ENCODE measurements at places on chromosomes 5 and 9. TPM values are rescaled to one million over a fixed set of nuclear protein-coding genes. Genes with fewer than 3 reads are reported as not detected.

DNA sequence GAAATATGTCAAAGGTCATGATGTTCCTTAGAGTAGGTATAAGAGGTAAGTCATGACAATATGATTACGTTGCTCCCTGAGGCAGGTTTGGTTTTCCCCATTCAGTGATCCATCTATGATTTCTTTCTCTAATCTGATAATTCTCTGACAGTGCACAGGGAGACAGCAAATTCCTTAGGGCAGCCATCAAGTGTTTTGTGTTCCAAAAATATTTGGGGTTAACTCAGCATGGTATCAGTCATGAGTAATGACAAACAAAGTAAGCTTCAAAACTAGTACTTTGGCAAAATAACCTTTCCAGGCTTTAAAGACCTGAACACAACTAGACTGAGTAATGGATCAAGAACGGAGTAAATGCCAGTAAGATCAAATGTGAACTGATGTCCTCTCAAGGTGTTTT, 55.3 kb upstream of the SPATA31E1 start:
- no peak for DNase-seq

DNA sequence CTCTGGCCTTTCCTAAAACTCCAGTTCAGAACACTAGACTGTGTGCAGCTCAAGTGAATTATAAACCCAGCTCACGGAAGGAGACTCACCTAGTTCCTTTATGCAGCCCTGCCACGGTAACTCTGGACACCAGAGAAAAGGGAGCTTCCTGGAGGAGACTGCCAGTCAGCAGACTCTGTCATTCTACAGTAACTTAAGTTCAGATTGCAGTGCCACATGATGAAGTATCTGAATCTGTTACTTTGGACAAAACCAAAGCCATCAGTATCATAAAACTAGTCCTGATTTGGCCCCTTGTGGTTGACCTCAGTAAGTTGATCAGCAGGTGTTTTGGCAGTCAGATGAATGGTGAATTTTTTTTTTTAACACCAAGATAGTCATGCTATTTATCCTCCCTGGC, 2.7 kb downstream of the MTRR start:
- no peak for DNase-seq

DNA sequence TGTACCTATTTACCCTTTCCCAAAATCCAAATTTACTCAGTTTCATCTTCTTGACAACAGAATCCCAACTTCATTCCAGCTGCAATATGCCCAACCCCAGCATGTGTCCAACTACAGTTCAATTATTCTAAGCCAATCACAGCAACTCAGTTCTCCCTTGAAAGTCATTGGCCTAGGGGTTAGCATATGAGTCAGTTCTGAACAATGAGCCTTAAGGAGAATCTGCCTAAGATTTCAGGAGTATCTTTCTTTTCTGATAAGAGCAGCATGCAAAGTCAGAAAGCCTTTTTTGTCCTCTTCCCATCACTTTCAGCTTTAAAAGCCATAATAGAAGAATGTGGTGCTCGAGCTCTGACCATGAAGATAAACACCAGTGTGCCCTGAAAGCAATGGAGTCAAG, 44.4 kb upstream of the RASGRF2 start:
- no peak for DNase-seq

DNA sequence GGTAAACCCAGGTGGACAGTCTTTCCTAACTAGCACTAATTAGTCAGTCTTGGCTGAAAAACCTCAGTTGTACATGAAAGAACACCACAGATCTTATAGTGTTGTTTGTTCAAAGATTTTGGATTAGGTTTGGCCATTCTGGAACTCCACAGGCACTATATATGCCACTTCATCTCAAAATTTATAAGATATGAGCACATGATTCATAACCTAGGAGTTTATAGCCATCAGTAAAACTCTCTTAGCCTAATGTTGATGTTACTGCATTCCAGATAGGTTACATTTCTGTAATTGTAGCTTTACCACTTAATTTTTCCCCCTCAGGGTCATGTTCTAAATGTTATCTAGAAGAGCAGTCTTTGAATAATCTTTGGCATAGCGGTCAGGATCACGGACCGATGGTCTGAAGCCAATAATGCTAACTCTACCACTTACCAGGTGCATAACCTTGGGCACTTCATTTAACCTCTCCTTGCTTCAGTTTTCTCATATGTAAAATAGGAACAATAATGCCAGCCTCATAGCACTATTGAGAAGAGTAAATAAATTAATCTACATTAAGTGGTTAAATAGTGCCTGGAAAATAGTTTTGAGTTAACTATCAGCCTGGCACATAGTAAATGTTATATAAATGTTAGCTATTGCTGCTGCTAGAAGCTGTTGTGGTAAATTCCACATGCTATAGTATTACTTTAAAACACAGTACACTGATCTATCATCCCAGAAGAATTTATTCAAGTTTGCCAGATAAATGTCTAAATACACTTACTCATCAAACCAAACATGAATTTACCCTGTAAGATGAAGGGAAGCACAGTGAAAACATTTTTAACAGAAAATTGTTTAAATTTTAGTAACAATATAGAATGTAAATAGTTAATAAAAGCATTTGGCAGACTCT, 743.9 kb downstream of the NR2F1-AS1 start:
- no peak for DNase-seq

GRCh38 chr9:95005278-95006143, 279.0 kb downstream of the AOPEP start:
- no peak for DNase-seq

DNA sequence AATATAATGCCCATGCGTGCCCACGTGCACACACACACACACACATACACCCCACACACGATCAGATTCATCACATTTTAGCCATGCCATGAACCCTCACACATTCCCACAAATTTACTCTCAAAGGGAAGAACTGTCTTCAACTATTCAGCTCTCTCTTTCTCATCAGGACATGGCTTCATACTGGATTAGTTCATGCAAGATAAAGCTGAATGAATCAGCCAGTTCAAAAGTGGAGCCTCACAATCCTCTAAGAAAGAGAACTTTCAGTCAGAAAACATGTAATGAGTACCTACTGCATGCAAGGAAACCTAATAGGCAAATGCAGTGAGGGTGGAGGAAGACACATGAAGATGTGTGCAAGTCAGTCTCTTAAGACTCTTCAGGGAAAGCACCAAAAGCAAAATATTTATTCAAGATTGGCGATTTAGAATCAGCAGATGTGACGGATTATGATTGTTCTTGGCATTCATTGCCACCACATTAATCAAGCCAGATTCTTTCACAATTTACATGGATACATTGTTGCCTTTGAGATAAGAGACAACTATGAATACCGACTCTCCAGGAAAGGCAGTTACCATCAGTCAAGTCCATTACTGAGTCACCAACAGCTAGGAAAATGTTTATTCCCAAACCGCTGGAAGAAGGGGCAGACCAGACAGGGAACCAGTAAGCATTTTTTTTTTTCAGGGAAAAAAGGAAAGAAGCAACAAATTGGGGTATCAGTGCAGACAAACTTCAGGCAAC, 30.3 kb upstream of the PUM3 start:
- DNase-seq: no peak

- DNase-seq: no peak
Measured at GRCh38 chr5:142924135-142924883, 154.1 kb downstream of the ARHGAP26 start.

- peak; percentile 41 for DNase-seq
Measured at GRCh38 chr9:96241391-96241809, 60.6 kb downstream of the HSD17B3 start.

DNA sequence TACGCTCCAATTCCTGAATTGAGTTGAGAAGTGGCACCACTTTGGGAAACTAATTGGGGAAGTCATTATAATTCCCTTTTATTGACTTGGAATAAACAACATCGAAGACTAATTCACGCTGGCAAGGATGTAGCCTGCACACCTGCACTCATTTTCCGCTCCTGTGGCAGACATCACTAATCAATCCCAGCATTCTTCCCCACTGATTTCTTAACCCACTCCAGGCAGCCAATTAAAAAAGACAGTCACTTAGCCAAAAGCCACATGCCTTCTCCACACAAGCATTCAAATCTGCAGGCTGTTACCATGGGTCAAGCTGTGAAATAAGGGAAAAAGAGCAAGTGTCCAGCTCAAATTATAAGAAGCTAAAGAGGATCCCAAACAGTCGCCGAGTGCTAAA, 68.2 kb upstream of the HRH2 start:
- no peak for DNase-seq

GRCh38 chr5:118722122-118723020, 266.0 kb downstream of the DTWD2 start:
- DNase-seq: no peak

- no peak for DNase-seq
Measured at GRCh38 chr9:36426348-36426747, 26.3 kb upstream of the RNF38 start.

- no peak for DNase-seq
Measured at GRCh38 chr9:90505695-90506094, 136.9 kb downstream of the DIRAS2 start.

DNA sequence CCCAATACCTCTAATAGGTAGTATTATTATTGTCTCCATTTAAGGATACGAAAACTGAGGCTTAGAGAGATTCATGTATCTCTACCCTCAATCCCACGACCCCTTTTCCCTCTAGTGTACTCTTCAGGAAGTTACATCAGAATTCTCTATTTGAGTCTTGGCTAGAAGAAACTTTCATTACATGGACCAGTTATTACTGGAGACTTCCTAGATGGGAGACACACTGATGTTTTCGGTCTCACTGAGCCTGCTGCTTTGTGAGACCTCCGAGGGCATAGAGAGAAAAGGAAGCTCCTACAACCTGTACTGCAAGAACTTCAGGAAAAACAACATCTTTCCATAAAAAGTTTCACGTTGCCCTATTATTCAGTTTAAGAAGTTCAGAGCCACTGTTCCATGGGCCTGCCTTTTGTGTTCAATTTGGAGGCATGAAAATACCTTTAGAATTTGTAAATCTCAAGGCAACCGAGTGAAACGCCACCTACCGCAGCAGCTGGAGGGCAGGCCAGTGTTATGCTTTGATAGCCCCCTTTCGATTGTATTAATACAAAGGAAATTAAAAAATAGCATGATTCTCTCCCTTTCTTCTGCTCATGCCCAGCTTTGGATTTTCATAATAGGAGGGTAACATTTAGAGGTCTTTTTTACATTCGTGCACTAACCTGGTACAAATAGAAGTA, 223.3 kb downstream of the EBF1 start:
- DNase-seq: no peak

GRCh38 chr9:78325343-78325742, 28.4 kb downstream of the PSAT1 start:
- DNase-seq: no peak

DNA sequence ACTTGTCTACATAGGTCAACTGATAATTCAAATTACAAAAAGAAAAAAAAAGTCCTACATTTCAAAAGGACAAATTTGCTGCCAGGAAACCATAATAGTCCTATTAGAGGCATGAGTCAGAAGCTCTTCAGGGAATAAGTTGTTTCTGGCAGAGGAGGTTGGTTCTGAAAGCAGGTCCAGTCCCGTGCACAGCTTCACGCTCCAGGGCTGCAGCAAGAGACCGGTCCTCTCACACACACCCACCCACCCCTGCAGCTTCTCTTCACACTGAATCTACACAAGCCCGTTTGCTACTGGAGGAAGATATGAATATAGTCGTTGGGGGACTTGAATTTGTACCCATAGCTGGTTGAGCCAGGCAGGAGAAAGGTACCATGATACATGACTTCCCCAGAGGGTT, 36.9 kb upstream of the SLC1A3 start:
- no peak for DNase-seq

DNA sequence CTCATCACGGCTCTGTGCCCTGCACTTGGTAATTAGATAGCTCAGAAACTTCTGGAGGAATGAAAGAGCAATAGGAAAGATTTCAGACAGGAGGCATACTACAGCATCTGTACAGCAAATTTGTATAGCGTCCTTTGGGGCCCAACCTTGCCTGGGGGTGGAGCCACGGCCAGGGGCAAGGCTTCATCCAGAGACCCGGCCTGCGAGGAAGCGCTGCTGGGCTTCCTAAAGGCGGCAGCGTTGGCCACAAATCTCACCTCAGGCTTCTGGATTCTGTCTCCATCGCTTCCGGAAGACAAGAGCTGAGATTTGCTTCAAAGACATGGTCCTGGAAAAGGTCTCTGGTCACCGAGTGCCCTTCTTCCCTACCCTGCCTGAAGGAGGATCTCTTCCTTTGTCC, 12.2 kb upstream of the SPATA31D1 start:
- no peak for DNase-seq

DNA sequence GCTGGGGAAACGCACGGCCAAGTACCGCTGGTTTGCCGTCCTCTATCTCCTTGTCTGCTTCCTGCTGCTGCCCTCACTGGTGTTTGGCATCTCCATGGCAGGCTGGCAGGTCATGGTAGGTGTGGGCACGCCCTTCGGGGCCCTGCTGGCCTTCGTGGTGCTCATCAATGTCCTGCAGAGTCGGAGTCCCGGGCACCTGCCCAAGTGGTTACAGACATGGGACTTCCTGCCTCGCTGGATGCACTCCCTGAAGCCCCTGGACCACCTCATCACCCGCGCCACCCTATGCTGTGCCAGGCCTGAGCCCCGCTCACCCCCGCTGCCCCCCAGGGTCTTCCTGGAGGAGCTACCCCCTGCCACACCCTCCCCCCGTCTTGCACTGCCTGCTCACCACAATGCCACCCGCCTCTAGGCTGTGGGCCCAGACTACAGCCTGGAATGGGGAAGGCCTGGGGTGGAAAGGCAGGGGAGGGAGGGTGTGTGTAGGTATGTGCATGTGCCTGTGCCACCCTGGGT, 2.5 kb downstream of the PFN3 start:
- DNase-seq: no peak

DNA sequence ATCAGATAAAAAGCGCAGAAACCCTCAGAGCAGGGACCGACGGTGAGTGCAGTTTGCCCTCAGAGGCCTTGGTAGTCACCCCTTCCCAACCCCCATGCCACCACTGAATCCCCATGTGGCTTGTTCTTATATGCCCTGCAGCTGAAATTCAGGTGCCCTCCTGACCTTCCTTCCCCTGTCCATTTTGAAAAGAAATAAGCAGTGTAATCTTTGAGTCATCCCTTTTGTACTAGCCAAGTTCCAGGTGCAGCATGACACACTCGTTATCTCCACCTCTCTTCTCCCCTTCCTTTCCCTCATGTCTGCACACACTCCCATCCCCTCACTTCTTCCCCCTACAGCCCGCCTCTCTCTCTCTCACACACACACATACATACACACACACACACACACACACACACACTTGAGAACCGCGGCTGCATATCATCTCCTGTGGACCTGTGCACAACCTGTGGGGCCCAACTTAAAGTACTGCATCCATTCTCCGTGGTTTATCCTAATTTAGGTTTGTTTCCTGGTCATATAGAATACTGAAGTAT, 53.1 kb downstream of the SYK start:
- DNase-seq: no peak

GRCh38 chr9:121269642-121270254, 1.8 kb downstream of the GSN start:
- no peak for DNase-seq

The IRF1 gene
- 192 TPM for total RNA-seq

The TMEM252 gene
- not detected for total RNA-seq

The GMCL2 gene
- not detected for total RNA-seq

The C9orf85 gene
- total RNA-seq: 10.6 TPM

The FCN1 gene
- total RNA-seq: 4.2 TPM

The CNTNAP3 gene
- not detected for total RNA-seq

The TMEM174 gene
- not detected for total RNA-seq

The SLC46A2 gene
- not detected for total RNA-seq

The SPINK7 gene
- not detected for total RNA-seq

The GNG10 gene
- total RNA-seq: 12.4 TPM

The SOX30 gene
- total RNA-seq: 0.15 TPM

The BTNL9 gene
- total RNA-seq: not detected

The ZNF367 gene
- 5.4 TPM for total RNA-seq

The ARHGEF28 gene
- total RNA-seq: not detected

The SPATA31A3 gene
- total RNA-seq: not detected

The DMRT3 gene
- total RNA-seq: not detected

The C1QTNF2 gene
- total RNA-seq: not detected

The POU5F2 gene
- 1.7 TPM for total RNA-seq

The PCA3 gene
- not detected for total RNA-seq

The UIMC1 gene
- total RNA-seq: 57.1 TPM

The PCYOX1L gene
- 43.9 TPM for total RNA-seq
